ENCODE measurements at places on chromosomes 2 and 18. TPM values are rescaled to one million over a fixed set of nuclear protein-coding genes. Genes with fewer than 3 reads are reported as not detected.

- DNase-seq: no peak
Measured at GRCh38 chr2:226995625-226996041, 159.8 kb downstream of the RHBDD1 start.

CCL20 gene
- polyA plus RNA-seq: not detected

C2orf80 gene
- polyA plus RNA-seq: 3.3 TPM

GRCh38 chr18:48919547-48919946 lies 31.2 kb downstream of the SMAD7 start:
- no peak for DNase-seq

SCN1A gene
- 1.0 TPM for polyA plus RNA-seq

CFAP221 gene
- 1.1 TPM for polyA plus RNA-seq

ST6GAL2 gene
- 4.3 TPM for polyA plus RNA-seq

DNA sequence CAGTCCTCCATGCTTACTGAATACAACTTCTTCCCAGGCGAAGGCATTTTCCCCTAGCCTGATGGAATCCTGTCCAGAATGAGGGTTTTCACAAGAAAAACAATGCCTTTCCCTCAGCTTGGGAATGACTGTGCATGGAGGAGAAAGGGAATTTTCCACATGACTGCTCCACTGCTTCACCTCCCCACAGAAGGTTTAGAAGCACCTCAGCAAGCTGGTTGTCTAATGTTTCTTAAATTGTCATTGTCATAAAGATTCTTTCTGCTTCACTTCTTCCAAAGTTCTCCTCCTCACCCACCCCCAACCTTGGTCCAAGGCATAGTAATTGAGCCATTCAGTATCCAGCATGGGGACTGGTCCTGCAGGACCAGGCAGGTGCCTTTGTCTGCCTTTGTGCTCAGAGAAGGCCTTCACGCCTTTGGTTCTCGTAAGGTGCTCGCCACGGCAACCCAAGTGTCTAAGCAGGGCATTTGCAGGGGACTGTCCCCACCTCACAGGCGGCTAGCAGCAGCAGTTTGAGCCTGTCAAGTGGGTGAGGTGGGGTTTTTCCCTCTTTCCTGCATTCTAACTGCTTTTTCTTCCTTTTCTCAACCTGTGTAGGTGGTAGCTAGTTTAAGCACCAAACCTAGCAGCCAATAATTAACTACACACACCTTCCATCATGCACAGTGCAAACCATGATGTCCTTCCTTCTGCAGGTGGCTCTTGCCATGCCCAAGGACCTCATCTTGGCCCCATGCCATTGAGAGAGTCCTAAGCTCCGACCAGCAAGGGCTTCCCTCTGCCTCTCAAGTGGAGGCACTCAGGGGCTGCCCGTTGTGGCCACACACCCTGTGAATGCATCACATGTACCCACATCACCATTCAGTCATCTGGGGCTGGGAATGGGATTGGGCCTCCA lies 65.7 kb upstream of the BCL2L11 start:
- DNase-seq: no peak

GRCh38 chr18:33851546-33852078 lies 273.6 kb downstream of the ASXL3 start:
- DNase-seq: no peak

TMEM169 gene
- 8.2 TPM for polyA plus RNA-seq

AQP12A gene
- not detected for polyA plus RNA-seq

DNA sequence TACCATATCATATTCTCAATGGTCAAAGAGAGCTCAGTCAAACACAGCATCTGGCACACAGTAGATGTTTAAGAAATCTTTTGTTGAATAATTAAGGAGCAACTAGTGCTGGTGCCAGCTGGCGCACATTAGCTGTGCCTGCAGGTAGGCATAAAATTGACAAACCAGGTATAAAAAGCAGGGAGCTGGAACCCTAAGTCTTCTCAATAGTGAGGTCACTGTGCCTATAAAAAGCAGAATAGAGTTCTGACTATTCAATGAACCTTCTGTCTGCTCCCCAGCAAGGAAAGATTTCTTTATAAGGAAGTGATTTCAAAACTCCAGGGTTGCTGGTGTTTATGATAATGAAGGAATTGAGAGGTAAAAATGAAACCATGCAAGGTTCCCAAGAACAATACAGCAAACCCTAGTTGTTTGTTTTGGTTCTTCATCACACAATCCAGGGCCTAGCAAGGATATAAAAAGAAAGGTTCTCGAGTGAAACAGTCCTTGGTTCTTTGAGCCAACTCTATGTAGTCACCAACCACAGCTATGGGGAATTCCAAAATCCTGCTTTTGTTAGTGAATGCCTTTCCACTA lies 76.1 kb downstream of the THADA start:
- DNase-seq: no peak

DNA sequence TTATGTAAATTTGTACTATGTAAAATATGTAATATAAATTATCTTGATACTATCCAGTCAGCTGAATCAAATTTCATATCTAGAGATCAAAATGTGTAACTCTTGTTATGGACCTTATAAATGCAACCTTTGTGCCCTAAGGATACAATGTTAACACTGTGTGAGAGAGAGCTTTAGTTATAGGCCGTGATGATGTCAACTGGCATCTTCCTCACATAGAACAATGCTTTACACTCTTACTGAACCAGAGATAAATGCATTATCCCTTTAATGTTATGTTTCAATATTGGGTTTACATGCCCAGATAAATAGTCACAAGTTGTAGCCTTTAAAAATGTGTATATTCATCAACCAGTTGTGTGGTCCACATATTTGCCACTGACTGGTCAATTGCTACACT lies 115.1 kb downstream of the KCNJ3 start:
- no peak for DNase-seq

DNA sequence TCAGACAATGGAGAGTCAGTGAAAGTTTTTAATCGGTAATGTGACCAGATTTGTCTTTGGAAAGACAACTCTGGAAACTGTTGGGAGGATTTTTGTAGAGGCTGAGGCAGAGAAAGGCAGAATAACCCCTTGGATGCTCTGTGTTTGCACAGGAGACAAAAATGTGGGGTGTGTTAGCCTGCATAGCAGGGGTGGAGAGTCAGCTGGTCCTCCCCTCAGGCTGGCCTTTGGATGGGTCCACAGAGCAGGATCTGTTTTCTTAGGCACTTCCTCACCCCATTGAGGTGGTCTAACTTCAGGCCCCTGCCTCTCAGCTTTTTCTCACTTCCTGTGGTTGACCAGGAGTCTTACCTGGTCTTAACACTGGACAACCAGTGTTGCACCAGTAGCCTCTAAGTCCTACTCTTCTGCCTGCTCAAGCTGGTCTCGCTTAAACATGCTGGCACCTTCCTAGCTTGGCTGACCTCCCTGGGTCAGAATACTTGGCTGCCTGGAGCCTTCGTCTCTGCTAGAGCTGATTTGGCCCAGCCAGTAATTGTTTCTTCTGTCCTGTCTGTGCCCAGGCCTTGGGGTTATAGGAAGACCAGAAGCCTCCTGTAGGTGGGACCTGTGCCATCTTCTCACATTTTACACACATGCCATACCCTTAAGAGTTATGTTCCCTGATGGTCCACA lies 259.8 kb upstream of the RASGRP3 start:
- DNase-seq: peak; percentile 42

GRCh38 chr2:217735034-217735433 lies 267.8 kb downstream of the TNS1 start:
- no peak for DNase-seq

GRCh38 chr2:153828335-153828734 lies 43.4 kb upstream of the GALNT13 start:
- DNase-seq: no peak

DNA sequence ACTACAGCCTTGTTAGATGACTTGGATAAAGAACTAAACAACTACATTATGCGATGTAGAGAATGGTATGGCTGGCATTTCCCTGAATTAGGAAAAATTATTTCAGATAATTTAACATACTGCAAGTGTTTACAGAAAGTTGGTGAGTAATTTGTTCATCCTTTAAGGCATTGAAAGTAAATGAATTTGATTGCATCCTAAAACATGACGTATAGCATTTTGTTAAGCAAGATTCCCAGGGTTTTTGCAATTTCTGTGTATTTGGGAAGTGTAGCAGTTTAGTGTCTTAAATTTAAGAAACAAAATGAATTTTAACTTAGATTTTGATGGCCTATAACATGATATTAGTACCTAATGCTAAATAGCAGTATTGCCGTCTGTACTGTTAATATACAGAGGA lies 24.8 kb downstream of the NOP58 start:
- DNase-seq: no peak

GRCh38 chr2:242041816-242042215 lies 172.3 kb downstream of the RTP5 start:
- DNase-seq: no peak

GRCh38 chr18:39840856-39841481 lies 2114.1 kb upstream of the PIK3C3 start:
- no peak for DNase-seq

DNA sequence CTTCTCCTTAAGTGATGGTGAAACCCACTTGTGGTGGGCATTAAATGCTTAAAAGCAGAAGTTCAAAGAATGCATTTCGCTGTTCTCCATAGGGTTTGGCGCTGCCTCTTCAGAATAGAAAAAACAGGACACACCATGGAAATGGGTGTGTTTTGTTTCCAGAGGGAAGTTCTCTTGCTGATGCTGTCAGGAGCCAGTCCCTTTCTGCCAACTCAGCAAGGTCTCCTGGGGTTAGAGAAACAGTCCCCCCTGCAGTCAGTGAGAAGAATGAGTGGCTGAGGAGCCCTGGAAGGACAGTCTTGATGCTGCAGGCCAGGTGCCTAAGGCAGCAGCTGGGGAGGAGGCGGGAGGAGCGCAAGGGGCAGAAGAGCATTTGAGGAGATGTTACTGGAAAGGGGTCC lies 37.8 kb upstream of the ASAP2 start:
- DNase-seq: no peak

- DNase-seq: no peak
Measured at GRCh38 chr2:160613466-160614153, 120.0 kb upstream of the RBMS1 start.

ITGA6 gene
- 7.3 TPM for polyA plus RNA-seq

GRCh38 chr2:128536925-128537620 lies 218.4 kb upstream of the HS6ST1 start:
- peak; percentile 64 for DNase-seq

DNA sequence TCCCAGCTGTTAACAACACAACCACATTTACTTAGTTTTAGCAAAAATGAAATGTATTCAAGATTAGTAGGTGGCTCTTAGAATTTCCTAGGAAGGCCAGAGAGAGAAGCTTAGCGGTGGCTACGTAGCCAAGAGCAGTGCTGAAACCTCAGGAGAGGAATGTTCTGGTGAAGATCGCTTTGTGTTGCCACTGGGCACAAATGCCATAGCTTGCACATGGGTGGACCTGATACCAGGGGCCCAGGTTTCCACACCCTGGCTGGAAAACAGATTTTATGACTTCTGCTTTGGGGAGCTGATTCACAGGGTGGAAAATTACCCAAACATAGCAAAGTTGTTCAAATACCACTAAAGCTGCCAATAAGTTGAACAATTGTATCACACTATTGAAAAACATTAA lies 43.4 kb downstream of the THUMPD2 start:
- no peak for DNase-seq

GPAT2 gene
- polyA plus RNA-seq: 1.5 TPM

- DNase-seq: no peak
Measured at GRCh38 chr2:32905270-32905669, 41.5 kb upstream of the LTBP1 start.

- no peak for DNase-seq
Measured at GRCh38 chr2:126809340-126809739, 89.3 kb upstream of the TEX51 start.

DNA sequence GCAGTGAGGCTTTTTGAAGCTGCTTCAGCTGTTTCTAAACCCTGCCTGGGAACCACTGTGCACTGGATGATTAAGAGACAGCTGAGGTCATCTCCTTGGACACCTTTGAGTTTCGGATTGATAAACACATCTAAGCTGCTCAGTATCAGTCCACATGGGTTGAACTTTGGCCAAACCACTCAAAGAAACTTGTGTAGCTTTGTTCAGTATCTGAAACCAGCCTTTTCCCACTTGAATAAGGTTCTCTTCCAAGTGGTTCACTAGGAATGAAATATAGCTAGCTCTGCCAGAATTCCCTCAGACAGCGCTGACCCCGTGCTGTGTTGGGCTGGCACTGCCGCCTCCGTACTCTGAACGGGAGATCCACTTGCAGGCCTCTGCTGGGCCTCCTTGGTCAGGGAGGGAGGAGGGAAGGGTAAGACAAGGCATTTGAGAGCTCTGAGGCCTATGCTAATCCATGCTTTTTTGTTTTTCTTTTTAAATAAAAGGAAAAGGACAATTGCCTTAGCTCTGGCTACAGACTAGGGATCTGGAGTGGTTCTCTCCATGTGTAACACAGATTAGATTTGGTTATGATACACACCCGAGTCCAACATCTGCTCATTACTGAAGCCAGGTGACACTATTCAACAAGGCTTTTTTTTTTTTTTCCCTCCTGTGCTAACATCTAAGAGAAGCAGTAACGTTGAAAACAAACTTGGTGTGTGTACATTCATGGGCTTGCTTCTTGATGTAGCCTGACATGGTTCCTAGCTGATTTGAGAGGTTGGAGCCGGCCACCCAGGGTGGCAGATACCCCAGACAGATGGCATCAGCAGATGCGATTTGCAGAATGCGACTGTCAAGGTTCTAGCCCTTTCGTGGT lies 67.7 kb downstream of the NCK2 start:
- peak; percentile 83 for DNase-seq

DNA sequence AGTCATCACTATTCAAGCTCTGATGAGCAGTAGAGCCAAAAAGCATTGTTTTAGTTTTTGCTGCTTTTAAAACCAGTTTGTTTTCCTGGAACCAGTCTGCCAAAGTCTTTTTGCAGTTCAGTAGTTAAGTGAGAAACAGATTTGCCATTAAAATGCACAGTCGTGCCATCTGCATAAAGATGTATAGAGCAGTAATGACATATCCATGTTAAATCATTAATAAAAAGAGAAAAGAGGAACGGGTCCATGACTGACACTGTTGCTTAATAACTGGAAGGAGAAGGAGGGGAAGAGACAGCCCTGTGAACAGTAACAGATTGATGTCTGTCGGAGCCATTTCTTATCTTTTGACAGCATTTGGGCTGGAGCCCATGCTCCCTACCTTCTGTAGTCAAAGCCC lies 704.6 kb downstream of the SATB2 start:
- no peak for DNase-seq

- peak; percentile 95 for DNase-seq
Measured at GRCh38 chr2:229273723-229274338, 2.7 kb upstream of the PID1 start.

UGT1A8 gene
- not detected for polyA plus RNA-seq

GRCh38 chr18:63314062-63314790 lies 5.3 kb downstream of the BCL2 start:
- DNase-seq: no peak

C1QL2 gene
- 5.2 TPM for polyA plus RNA-seq

GCG gene
- not detected for polyA plus RNA-seq

GRCh38 chr2:161586517-161587167 lies 37.6 kb upstream of the SLC4A10 start:
- DNase-seq: peak; percentile 72

DNA sequence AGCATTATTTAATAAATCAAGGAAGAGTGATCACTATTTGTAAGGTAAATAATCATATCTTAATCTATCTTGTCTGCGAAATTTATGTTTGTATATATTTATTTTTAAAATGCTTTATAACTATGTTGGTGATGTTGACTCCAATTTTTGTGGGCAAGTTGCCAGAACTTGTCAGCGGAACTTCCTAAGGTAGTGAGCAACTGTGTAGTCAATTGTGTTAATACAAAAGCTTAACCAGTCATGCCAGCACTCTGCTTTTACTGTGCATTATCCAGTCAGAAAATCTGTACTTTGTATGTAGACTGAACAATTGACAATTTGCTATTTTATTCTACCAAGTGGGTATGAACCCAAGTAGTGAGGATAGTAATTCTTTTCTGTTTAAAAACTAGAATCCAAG lies 61.9 kb upstream of the RND3 start:
- no peak for DNase-seq

COL4A4 gene
- polyA plus RNA-seq: 0.63 TPM

IL1R2 gene
- polyA plus RNA-seq: 0.31 TPM
